Astrocyte of the spinal cord (primary cell): ENCODE measurements at places on chromosomes 12 and 14.

- peak; percentile 65 for DNase-seq
Observed at GRCh38 chr12:118377884-118378470, 1.6 kb downstream of the SUDS3 start.

- DNase-seq, result no peak
Observed at GRCh38 chr14:54754623-54755386, 147.8 kb downstream of the GCH1 start.

GRCh38 chr12:25546318-25546717, 6.8 kb downstream of the LMNTD1 start:
- no peak for DNase-seq

- DNase-seq, result peak; percentile 4
Observed at GRCh38 chr12:68001486-68002466, 12.5 kb downstream of the IFNG-AS1 start.

GRCh38 chr14:104230119-104230815, 91.9 kb downstream of the KIF26A start:
- DNase-seq, result no peak

DNA sequence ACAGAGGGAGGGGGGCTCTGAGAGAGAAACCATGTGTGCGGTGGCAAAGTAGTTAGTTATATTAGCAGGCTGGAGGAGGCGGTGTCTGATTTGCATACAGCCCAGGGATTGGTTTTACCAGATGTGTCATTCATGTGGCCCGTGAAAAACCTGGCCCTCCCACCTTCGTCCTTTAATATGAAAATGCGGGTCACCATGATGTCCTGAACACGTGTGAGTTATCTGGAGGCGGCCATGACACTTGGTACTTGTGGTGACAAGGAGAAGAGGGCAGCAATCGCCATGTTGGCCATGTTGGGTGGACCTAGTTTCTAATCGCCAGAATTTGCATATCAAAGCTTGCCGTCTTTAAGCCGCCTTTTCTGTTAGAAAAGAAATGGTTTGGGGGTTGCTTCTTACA, 108.8 kb downstream of the RAD51B start:
- DNase-seq, result no peak

- no peak for DNase-seq
Observed at GRCh38 chr12:109491671-109492070, 14.2 kb downstream of the UBE3B start.

DNA sequence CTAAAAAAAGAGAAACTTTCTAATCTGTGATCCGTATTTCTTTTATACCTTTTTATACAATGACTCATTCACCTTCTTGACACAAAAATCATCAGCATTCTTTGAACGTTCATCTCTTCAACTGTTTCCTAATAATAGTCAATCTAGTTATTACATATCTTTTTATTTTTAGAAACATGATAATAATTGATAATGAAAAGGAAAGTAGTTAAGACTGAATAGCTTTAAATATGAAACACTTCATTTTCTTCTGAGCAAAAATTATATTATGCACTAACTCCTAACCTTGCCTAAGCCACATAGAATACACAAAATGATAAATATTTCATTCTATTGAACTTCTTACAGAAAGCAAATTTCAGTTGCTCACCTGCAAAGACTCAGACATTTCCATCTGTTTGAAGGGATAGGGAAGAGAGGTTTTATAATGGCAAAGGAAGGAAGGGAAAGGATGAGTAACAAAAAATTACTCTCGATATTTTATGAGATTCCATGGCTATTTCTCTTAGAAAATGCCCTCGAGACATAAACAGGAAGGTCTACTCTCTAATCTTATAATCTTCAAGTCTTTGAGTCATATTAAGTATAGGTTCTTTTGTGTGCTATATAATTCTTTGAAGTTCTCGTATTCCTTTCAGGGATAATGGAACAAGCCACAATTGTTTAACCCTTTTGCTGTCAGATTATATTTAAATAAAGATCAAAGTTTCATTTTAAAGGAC, 7.5 kb upstream of the KLHL42 start:
- DNase-seq, result no peak

DNA sequence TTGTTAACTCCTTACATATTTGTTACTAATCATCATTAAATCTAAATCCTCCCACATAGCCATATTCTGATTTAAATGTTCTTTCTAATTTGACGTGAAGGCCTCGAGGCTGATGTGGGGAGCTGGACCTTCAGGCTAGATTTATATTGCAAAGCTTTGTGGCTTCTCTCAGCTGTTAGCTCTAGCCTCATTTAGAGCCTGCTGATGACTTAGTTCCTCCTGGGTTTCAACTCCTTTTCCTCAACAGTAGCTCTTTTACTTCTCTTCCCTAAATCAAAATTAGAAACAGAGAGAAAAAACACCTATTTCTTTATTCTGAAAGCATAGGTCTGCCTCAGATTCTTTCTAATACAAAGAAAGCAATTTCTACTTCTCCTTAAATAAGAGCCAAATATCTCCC, 477.5 kb upstream of the CCDC196 start:
- DNase-seq, result no peak

GRCh38 chr12:19880076-19880475, 440.8 kb downstream of the AEBP2 start:
- DNase-seq, result no peak

DNA sequence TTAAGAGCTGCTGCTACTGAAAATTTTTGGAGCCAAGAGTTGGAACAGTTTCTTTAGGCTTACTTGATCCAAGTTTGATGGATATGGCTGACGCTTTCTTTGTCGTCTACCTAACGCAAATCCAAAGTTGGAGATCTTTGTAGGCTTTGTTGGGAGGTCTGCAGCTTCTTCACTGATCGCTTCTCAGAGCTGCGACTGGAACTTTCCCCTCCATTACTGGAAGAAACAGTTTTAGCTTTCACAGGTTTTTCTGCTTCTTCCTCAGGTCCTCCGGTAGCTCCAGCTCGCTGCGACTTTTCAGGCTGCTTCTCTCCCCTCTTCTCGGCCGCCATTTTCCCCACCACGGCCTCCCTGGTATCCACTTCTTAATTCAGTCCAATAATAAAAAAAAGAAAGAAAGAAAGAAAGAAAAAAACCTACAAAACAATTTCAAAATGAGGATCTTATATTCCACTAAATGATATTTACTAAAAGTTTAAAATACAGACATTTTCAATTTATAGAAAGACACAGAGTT, 178.1 kb upstream of the HMGA2 start:
- DNase-seq, result no peak
